LNCaP clone FGC (cell line): ENCODE measurements at places on chromosomes 6 and 20.

DNA sequence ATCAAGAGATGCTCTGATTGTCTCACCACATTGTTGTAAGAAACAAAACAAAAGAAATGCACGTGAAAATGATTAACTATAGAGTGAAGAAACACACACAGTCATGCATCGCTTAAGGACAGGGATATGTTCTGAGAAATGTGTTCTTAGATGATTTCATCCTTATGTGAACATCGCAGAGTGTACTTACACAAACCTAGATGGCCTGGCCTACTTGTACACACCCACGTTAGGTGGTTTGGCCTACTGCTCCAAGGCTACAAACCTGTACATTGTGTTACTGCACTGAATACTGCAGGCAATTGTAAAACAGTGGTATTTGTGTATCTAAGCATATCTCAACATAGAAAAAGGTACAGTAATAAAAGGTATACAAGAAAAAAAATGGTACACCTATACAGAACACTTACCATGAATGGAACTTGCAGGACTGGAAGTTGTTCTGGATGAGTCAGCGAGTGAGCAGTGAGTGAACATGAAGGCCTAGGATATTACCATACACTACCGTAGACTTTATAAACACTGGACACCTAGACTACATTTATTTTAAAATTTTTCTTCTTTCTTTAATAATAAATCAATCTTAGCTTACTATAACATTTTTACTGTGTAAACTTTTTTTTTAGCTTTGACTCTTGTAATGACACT, 48.6 kb downstream of the FKBP5 start:
- peak; percentile 32 for DNase-seq

- no peak for DNase-seq
These were observed 74.4 kb upstream of the PLEKHG1 start for GRCh38 chr6:150525300-150525699.

DNA sequence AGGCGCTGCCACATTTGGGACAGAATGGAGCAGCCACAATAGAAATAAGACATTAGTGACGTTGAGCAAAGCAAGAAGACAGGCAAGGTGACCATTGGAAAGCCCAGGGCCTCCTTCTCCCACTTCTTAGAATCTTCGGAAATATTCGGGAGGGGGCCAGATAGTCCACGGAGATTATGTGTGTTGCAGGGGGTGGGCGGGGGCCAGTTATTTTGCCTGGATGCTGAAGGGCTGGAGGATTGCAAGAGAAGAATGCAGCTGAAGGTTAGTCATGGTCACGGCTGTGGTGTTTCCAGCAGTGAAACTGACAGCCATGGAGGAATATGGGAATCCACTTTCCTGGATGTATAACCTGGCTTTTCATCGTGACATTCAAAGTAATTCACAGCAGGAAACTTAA, 88.6 kb downstream of the CDH26 start:
- no peak for DNase-seq

DNA sequence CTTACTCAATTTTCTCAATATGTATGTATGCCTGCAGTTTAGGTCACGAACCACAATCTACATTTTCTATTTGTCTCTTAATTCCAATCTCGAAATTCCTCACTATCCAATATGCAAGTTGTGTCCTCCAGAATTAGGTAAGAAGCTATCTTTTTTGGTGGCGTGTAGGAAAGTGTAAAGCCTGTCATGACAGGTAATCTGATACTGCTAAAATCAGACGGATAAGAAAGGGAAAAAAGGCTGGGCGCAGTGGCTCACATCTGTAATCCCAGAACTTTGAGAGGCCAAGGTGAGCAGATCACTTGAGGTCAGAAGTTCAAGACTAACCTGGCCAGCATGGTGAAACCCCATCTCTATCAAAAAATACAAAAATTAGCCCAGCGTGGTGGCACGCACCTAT, 185.3 kb downstream of the IBTK start:
- no peak for DNase-seq

DNA sequence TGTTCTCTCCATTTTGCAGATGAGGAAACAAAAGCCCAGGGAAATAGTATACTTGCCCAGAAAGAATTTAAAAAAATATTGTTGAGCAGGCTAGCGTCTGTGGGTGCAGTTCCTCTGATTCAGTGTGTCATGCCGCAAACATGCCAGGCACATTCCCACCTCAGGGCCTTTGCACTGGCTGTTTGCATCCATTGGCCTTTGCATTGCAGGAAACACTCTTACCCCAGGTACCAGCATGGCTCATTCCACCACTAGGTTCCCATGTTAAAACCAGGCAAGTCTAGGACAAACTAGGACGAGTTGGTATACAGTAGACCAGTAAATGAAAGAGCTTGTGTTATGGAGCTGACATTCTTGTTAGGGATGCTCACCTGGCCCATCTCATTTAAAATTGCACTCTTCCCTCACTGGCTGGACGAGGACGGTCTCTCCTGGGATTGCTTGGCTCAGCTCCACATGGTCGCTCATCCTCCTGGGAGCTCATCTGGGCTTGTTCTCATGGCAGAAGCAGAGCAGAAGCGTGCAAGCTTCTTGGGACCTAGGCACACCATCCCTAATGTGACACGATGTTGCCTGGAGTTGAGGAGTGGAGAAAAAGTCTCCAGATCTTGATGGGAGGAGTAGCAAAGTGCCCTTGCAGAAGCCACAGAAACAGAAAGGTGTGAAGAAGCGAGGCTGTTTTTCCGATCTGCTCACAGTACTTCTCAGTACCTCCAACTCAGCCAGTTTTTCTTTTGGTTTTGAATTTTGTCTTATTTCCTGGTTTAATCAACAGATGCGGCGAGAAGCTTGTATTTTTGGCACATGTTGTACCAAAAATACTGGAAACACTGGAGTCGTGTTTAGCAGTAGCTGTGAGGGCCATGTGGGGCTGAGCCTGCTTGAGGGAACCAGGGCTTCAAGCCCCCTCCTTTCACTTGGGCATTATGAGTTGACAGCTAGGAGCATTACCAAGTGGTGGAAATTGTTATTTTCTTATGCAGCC, 13.9 kb downstream of the ZNF831 start:
- DNase-seq, result no peak

- DNase-seq, result no peak
These were observed 53.9 kb downstream of the ERMARD start for GRCh38 chr6:169805242-169805838.
